Stimulated activated CD8-positive, alpha-beta memory T cell treated with anti-CD3 and anti-CD28 coated beads, Interleukin-7, amount 100 ng/mL, for 24 hours (primary cell): ENCODE measurements at places on chromosomes 2 and 18.

DNA sequence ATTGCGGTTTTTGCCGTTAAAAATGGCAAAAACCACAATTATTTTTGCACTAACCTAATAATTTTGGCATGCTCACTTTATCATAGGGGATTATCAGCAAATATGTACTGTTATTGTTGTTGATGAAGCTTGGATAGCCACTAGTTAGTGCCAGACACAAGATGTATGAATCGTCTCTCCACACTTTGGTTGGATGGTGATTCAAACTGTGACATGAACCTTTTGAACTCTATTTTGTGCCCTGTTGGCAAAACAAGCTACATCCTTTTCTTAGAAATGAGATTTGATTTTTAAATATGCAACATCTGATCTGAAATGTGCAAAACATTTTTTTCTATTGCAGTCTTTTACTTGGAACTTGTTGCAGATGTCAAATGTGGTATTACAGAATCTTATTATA, 48.8 kb upstream of the DTNB start:
- DNase-seq, result no peak

- no peak for DNase-seq
Observed at GRCh38 chr2:216004697-216005283, 8.6 kb downstream of the MREG start.

DNA sequence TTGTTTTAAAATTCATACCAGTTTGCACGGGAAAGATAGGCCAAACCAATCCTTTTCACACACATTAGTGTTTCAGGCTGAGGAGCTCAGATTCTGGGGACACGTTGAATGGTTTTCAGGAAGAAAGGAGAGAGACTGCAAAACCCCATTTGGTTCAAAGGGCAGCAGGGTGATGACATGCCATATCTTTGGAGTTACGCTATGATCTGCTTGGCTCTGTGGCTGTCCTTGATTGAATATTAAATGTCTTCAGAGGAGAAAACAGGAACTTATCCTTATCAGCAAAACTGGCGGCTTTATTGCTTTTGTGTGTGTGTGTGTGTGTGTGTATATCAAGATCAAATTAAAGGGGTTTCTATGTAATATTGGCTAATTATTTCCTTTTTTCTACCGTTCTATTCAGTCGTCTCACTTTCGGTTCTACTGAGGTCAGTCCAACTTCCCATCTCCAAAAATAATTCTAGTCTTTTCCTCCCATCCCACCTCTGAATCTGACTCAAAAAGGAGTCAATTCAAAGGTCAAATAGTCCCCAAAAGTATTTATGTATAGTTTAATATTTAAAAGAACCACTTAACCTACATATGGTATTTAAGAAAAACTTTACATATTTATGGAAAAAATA, 292.9 kb upstream of the CCDC68 start:
- DNase-seq, result no peak

- DNase-seq, result no peak
Observed at GRCh38 chr2:118150294-118150693, 62.0 kb downstream of the INSIG2 start.

DNA sequence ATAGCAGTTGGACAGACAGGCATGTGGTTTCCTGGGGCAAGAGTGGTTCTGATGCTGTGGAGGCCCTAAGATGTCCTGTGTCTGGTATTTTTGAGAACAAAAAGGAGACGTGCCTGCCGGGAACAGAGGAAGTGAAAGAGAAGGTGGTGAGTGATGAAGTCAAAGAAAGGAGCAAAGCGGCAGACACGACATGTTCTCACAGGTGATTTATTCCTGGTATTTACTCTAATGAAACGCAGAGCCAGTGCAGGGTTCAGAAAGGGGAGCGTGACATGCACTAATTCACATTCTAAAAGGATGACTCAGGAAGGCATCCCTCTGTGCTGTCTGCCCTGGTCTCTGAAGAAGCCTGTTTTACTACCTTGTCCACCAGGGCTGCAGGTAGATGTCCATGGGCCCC, 211.0 kb downstream of the KCNE4 start:
- DNase-seq, result no peak

GRCh38 chr2:8805278-8806210, 31.9 kb downstream of the KIDINS220 start:
- no peak for DNase-seq

DNA sequence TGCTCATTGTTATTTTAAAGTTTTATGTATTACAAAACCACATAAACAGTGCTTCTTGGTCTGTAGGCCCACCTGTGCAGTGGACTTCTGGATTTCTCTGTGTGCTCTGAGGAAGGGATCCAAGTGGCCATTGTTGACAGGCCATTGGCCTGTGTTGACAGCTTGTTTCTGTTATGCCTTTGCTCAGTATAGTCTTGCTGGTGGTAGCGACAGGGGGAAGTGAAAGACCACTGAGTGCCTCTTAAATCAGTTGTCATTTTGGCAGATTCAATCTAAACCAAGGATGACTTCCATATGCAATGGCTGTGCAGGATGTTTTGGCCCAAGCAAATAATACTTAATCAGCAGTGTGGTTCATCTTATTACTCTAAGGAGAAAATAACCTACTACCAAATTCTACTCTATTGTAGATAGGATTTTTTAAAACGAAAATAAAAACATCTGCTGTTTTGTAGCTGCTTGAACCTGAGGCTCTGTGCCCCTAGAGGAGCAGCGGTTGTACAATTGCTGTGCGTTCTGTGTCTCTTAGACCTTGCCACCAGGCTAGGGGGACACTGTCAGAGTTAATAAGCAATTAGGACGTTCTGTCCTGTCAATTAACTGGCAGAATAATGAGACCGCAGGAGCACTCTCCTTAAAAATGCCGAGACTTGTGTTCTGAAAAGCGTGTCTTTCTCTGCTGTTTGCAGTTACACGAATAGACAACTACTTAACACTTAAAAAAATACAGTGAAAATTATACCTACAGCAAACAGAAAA, 108.2 kb downstream of the RHBDD1 start:
- no peak for DNase-seq

DNA sequence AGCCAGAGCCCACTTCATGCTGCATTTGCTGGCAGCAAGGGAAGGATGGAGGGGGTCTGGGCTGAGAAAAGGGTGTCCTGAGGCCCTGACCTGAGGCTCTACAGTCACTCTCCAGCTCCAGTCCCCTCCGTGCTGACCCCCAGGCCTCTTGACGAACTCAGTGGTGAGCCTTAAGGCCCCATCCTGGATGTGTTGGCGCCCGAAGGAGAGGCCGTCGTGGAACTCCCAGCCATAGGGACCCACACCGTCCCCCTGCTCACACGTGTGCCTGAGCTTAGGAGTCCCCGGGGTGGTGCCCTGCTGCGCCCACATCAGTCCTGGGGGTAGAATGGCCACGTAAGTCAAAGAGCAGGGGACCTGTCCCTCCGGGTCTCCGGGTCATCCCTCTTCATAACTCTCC, 776 bp downstream of the MOGS start:
- DNase-seq, result no peak

GRCh38 chr2:47196046-47196445, 40.9 kb upstream of the STPG4 start:
- no peak for DNase-seq
